ENCODE measurements at places on chromosomes 16 and 17.

DNA sequence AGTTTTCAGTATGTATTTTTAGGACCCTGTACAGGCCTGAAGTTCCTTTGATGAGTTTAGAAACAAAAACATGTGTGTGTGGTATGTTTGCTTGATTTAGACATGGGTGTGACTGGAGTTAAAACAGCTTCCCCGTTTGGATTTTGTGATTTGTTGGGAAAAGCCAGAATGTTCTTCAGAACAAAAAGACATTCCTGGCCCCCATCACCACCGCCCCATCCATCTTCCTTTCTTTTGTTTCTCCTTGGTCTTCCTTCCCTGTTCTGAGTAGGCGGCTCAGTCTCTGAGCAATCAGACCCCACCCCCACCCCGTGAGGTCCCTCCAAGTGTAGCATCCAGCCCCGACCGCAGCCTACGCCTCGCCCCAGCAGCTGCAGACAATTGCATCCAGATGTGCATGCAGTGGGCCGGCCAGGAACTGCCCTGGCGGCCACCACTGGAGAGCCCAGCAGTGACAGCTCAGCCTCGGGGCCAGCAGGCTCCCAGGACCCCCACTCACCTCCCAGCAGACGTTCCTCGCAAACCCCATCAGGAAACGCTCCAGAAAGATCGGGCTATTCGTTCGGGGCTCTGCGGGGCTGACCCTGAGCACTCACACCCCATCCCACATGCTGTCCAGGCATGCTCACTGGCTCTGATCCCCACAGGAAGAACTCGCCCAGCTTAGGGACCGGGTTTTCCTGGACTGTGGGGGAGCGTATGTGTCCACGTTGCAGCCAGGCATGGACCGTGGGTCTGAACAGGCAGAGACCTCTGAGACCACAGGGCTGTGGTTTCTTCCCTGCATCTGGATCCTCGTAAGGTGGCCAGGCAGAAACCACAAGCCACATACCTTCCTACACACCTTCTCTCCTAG lies 99.8 kb upstream of the CDH5 start:
- DNase-seq: no peak

DNA sequence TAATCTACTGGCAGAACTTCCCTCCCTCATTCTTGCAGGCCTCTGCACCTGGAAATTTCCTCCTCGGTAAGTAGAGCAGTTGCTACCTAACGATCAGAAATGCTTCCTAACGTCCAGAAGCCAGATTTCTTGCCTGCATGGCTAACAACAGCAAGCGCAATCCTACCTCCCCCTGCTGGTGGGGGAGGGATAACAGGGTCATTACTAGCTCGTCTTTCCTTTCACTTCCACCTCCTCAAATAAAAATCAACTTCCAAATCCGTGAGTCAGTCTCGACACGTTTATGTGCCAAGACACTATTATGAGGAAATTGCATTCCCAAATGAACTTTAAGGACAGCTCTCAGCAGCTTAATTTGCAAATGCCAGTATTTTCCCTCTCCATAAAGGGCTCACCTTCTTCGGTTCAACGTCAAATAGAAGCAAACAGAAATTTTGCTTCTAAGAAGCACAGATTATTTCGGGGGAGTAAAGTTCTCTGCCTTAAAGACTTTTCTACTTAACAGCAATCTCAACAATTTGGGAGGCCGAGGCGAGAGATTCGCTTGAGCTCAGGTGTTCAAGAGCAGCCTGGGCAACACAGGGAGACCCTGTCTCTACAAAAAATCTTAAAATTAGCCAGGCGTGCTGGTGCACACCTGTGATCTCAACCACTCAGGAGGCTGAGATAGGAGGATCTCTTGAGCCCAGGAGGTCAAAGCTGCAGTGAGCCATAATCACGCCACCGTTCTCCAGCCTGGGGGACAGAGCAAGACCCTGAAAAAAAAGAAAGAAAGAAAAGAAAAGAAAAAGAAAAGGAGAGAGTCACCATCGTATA lies 188.6 kb upstream of the PSMD7 start:
- DNase-seq: no peak

DNA sequence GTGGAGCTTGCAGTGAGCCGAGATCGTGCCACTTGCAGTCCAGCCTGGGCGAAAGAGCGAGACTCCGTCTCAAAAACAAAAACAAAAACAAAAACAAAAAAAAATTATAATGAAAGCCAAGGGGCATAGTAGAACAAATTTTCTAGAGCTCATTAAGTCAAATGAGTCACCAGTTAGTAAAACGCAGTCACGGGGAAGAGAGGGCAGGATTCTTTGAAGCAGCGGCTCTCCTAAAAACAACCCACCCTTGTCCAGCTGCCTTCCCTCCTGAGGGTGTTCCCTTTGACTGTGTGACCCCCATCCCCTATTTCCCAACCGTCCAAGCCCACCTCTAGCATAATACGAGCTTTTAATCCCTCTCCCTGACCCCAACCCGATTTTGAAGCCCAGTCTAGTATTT lies 44.1 kb upstream of the STH start:
- no peak for DNase-seq

- no peak for DNase-seq
These were observed 3.0 kb downstream of the BAHCC1 start for GRCh38 chr17:81398176-81398831.

GRCh38 chr16:82083710-82084353 lies 48.8 kb downstream of the HSD17B2 start:
- DNase-seq: no peak

- no peak for DNase-seq
These were observed 150.0 kb downstream of the NPIPB11 start for GRCh38 chr16:29256501-29256981.

DNA sequence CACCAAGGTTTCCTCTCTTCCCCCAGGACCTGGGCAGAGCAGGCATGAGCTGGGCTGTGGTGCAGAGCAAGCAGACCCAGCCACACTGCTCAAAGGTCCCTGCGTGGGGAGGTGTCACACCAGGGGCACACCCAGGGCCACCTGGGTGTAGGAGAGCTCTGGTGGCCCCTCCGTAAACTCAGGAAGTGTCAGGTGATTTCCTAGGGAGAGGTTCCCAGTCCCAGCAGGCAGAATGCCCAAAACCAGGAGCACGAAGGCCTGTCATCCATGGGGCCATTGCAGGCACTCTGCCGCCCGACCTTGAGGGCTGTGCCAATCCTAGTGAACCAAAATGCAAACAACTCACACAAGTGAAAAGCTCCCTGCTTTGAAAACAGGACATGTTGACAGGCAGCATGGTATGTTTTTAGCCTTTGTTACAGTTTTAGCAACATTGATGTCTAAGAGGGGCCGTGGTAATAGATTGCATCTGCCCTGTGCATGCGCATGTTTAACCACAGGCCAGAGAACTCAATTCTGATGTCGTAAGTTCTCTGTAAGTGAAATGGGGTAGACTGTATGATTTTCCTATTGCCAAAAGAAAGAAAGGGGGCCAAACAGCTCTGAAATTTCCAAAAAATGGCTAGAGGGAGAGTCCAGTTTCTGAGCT lies 21.3 kb downstream of the CIBAR2 start:
- no peak for DNase-seq

Data from activated T-cell treated with anti-CD3 and anti-CD28 coated beads, Interleukin-2, amount 50 U/mL, for 1 hour (primary cell).